Neural progenitor cell (in vitro differentiated cells): ENCODE measurements at places on chromosomes 2 and 18. TPM values are rescaled to one million over a fixed set of nuclear protein-coding genes. Genes with fewer than 3 reads are reported as not detected.

RFX8 gene
- total RNA-seq: 0.12 and 0.37 TPM in 2 replicates

PPP1R7 gene
- 40.0 and 52.9 TPM in 2 replicates for total RNA-seq

TM4SF20 gene
- not detected in 2 replicates for total RNA-seq

ARHGAP15 gene
- total RNA-seq: 2.5 and 5.9 TPM in 2 replicates

CYTIP gene
- total RNA-seq: 0.19 and 0.54 TPM in 2 replicates

WDR33 gene
- 43.7 and 83.4 TPM in 2 replicates for total RNA-seq

COLEC12 gene
- total RNA-seq: 2.0 and 2.1 TPM in 2 replicates

ADD2 gene
- 45.3 and 63.3 TPM in 2 replicates for total RNA-seq

DNA sequence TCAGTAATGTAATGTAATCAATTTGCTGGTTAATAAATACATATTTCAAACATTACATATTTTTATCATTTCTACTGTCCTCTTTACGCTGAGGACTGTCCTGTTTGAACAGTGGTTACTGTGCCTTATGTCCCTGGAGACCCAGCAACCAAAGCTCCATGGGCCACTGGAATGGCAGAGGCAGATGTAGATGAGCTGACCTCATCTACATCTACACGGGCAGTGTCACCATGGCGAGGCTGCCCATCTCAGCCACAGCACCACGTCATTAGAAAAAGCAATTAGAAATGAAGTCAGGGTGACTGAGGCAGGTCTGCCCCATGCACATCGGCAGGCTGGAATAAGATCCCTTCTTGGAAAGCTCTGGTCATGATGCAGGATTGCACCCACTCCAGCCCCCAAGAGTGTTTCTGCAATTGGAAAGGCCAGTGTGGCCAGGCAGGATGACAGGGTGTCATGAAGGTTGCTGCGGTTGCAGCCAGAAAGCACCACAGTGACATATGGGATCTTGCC lies 237.5 kb downstream of the NDUFA10 start:
- no peak for DNase-seq

DNA sequence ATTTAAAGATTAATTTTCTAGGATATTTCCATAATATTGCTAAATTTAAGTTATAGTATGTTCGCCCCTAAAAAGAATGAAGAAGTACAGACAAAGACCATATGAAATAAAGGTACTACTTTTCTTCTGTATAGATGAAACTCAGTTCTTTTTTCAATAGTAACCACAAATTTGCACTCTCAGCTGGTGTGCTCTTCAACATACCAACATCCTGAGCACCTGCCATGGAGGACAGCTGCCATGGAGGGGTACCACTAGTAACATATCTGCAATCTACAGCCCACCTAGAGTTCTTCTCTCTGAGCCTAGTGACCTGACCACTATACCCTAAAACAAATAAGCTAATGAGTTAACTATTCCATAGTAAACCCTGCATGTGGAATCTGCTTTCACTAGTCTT lies 36.8 kb upstream of the ERCC3 start:
- DNase-seq: no peak

GRCh38 chr2:236334122-236334876 lies 70.1 kb upstream of the ASB18 start:
- no peak for DNase-seq

- no peak for DNase-seq
Measured at GRCh38 chr2:33859176-33859575, 260.1 kb upstream of the FAM98A start.

- no peak for DNase-seq
Measured at GRCh38 chr2:46803547-46803878, 112.1 kb downstream of the MCFD2 start.

DNA sequence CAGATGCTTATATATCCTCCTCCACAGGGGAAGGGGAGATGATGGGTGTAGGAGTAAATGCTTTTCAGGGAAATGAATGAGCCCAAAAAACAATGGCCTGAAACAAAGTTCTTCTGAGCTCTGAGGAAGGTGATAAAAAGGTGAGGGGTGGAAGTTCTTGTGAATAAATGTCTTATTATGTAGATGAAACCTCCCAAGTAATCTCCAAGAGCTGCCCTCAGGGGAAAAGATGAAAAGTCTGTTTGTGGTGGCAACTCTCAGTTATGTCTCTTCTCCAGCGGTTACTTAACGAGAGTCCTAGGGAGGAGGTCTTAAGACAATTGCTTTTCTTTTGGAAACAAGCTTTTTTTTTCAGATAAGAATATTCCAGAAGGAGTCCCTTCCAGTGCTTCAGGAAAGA lies 115.5 kb upstream of the CHAC2 start:
- no peak for DNase-seq

DNA sequence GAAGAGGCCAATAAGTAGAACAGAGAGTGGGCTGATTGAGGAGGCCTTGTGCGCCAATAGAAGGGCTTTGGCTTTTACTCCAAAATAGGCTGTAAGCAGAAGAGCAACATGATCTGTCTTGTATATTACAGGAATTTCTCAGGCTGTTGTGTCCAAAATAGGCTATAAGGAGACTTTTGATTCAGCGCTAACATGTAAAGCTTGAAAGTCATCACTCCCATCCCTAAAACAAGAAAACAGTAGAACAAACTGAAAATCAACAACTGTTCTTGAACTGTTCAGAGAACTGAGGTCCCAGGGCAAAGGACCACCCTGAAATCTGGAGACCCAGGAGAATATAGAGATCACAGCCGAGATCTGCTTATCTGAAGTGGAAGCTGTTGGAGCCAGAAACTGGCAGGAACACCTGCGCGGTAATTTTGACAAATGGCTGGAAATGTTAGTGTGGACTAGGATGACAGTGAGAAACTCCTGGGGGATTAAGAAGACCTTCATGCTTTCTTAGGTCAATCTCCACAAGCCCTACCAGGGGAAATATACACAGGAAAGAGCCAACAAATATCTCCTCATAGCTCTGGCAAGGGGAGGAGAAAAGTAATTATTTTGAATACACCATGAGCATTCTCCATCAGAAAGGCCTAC lies 258.6 kb downstream of the RBM43 start:
- no peak for DNase-seq

DNA sequence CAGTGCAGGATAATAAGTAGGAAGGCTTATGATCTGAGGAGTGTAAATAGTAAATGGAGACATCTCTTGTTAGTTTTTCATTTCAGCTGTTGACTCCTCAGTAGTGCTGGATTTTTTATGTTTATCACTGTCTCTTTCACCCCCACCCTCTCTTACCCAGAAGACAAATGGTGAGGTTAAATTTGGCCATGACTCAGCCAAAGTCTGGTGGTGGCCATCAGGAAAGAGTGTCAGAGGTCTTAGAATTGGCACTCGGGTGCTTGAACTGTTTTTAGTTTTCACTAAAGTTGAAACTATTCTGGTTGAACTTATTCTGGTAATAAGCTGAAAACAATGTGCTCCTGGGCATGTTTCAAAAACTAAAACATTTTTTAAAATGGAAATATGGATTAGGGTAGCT lies 123.3 kb downstream of the FHOD3 start:
- no peak for DNase-seq

- DNase-seq: peak; percentile 31
Measured at GRCh38 chr2:215454519-215455246, 18.8 kb upstream of the FN1 start.

DNA sequence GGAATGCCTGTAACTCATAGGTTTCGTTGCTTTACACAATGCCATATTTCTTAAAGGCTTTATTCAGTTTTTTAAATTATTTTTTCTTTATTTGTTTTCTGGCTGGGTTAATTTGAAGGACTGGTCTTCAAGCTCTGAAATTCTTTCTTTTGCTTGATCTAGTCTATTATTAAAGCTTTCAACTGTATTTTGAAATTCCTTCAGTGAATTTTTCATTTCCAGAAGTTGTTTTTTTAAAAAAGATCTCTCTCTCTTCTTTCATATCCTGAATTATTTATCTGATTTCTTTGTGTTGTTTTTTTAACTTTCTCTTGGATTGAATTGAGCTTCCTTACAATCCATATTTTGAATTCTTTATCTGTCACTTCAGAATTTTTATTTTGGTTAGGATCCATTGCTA lies 239.9 kb upstream of the CTAGE1 start:
- no peak for DNase-seq
